ENCODE measurements at places on chromosomes 7 and 10.

DNA sequence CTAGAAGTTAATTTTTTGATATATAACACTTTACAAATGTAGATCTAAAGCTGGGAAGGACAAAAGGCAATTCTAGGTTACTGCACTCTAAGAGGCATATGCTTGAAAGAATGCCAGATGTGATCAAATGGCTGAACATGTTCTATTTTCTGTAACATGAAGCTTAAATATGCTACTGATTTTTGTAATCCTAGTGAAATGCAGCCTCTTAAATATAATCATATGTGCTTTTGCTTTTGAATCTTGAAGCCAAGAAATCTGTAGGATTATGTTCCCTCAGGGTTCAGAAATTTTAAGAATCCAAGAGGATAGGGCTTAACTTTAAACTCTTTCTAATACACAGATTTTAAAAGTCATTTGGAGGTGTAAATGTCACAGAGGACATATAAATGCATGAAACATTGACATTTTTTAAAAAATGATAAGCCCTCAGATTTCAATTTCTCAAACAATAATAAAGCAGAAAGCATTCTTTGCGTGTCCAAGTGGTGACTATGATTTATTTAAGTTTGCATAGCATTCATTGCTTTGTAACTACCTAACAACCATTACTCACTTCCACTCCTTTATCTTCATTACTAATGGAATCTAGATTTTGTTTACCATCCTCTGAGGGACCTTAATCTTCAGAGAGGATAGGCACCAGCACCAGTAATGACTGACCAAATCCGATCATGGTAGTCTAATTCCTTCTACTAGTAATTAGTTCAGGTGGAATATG lies 170.4 kb downstream of the MAGI2 start:
- DNase-seq: peak; percentile 24

- no peak for DNase-seq
Observed at GRCh38 chr7:100127866-100128636, 1.3 kb downstream of the MBLAC1 start.

DNA sequence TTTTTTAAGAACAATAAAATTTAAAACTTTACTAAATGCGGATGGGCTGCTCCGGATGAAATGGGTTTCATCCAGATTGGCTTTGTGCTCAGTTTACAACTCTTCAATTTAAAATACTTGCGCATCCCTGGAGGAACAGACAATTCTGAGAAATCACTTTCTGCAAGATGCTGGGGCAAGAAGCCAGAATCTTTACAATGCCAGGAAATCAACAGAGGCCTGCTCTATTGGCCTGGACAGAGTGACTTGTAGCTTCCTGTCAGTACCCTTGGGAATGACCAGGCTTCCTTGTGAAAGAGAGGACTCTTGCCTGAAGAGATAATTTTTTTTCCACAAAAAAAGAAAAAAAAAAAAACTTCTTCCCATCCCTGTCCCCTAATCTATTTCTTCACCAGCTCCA lies 3.9 kb upstream of the FAM13C start:
- DNase-seq: no peak

- DNase-seq: no peak
Observed at GRCh38 chr7:23347033-23347681, 48.0 kb downstream of the MALSU1 start.

DNA sequence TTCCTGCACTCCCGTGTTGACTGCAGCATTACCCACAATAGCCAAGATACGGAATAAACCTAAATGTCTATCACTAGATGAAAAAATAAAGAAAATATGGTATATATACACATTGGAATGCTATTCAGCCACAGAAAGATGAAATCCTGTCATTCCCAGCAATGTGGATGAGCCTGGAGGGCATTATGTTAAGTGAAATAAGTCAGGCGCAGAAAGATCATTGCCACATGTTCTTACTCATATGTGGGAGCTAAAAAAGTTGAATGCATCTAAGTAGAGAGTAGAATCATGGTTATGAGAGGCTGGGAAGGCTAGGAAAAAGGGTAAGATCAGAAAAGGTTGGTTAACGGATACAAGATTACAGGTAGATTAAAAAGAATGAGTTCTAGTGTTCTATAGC lies 219.1 kb upstream of the MKI67 start:
- DNase-seq: no peak

DNA sequence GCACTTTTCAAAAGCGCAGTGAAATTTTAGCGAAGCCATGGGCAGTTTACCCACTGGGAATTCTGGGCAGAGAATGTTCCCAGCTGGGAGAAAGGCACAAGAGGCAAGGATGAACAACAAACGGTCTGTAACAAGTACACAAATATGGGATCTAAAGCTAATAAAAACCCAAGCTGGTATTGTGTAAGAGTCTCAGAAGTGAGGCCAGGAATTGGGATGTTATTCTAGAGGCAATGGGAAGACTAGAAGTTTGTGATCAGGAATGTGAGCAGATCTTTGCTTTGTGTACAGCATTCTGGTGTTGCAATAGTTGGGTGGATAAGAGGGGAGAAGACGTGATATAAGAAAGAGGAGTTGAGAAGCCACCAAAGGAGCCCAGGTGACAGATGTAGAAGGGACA lies 15.0 kb downstream of the FZD9 start:
- no peak for DNase-seq

- DNase-seq: no peak
Observed at GRCh38 chr10:93261961-93262610, 188.4 kb downstream of the CYP26A1 start.

DNA sequence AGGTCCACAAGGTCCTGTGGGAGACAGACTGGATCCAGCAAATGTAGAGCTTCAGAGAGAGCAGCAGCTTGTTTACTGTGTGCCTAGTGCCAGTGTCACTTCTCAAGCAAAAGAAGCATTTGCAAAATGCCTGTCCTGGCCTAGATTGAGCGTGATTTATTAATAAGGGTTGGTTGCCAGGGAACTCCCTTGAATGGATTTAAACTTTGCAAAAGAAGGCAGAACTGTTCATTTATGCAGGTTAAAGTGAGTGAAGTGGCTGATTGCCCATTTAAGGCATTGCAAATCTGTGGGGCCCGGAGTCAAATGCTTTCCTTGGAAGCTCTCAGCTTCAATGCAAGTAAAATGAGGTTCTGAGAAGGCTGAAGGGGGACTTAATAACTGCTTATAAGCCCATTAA lies 71.3 kb downstream of the CDHR3 start:
- DNase-seq: no peak

- no peak for DNase-seq
Observed at GRCh38 chr10:20593649-20594048, 303.5 kb downstream of the NEBL start.

DNA sequence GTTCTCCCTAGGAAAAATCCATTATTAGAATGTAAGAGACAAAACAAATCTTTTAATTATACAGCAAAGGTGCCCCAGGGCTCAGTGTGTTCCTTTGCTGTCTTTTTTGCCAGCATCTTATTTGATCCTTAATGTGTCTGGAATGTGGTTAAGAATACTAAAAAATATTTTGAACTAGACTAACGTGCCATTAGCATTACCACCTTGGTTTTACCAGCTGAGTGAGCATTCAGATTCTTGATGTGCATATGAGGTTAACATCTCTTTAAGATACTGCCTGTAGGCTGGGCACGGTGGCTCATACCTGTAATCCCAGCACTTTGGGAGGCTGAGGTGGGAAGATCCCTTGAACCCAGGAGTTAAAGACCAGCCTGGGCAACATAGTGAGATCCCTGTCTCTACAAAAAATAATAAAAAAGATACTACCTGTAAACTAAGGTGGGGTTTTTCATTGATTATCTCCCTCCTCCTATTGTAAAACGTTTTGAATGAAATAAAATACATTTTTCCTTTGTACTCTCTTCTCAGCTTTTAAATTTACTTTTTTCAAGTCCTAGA lies 96.6 kb downstream of the CCNY start:
- DNase-seq: no peak

- peak; percentile 26 for DNase-seq
Observed at GRCh38 chr10:17607603-17608332, 9.4 kb downstream of the HACD1 start.

DNA sequence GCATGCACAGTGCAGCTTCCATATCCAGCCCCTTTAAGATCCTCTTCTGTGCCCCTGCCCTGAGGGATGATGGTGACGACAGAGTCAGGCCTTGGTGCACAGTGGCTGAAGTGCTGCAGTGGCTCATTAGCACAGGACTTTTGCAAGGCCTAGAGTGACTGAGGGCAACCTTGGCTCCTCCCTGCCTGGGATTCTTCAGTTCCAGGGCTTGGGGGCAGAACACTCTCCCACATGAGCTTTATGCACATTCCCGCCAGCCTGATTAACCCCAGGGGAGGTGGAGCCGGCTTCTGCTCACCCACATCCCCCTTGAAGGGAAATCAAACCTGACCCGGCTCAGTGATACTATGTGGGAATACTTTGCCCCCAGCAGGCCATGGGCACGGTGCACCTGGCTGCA lies 253.4 kb downstream of the GALNT17 start:
- DNase-seq: no peak

- no peak for DNase-seq
Observed at GRCh38 chr7:91598791-91599190, 281.7 kb downstream of the MTERF1 start.

GRCh38 chr7:150875791-150876190 lies 23.5 kb downstream of the AOC1 start:
- DNase-seq: no peak

DNA sequence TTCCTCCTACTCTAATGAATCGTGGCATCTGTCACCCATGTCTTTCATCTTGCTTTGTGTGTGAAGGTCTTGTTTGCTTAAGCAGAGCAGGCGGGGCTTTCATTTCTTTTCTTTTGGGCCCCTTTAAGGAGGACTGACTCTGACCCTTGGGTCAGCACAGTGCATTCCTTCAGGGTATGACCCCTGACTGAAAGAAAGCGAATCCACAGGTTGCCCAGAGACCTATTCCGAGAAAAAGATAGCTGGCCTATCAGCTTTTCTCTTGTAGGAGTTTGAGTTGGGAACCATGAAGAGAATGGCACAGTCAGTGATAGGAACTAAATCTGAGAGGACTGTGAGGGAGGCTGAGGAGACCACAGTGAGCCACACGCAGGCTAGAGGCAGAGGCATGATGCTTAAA lies 193.2 kb upstream of the CDCA7L start:
- DNase-seq: no peak
